ENCODE measurements at places on chromosomes 3 and 15. TPM values are rescaled to one million over a fixed set of nuclear protein-coding genes. Genes with fewer than 3 reads are reported as not detected.
A peak's percentile ranks its signal among the peaks of the same experiment; 100 is the strongest.

SLC15A2 gene
- total RNA-seq = 0.79 TPM

ALPK3 gene
- total RNA-seq = 0.10 TPM

HHATL gene
- total RNA-seq = not detected

TP63 gene
- 26.5 TPM for total RNA-seq

ACVR2B gene
- total RNA-seq = 3.6 TPM

PFKFB4 gene
- total RNA-seq = 3.4 TPM

C3orf85 gene
- not detected for total RNA-seq

GABRR3 gene
- not detected for total RNA-seq

ACAN gene
- not detected for total RNA-seq

DNA sequence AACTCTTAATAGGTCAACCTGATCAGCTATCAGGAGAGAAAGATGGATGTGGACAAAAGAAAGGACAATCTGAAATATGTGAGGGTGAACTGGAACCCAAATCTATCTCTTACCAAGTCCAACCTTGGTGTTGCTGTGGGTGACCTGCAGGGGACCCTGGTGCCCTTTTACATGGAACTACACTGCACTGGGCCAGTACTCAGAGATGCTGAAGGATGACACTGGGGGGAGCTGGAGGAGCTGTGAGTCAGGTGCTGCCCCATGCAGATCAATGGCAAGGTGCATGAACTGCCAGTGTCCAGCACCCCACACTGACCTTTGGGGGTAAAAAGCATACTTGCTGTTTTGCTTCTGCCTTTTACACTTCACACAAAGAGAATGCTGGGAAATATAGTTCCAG, 55.6 kb upstream of the TBC1D5 start:
- H3K27me3 ChIP-seq = no peaks in the 10 kb centered on the region
- H3K27ac ChIP-seq = no peak overlapping the region
- H3K36me3 ChIP-seq = no peaks in the 10 kb centered on the region
- no peaks in the 10 kb centered on the region for H3K4me1 ChIP-seq
- no peak overlapping the region for H3K4me3 ChIP-seq

DNA sequence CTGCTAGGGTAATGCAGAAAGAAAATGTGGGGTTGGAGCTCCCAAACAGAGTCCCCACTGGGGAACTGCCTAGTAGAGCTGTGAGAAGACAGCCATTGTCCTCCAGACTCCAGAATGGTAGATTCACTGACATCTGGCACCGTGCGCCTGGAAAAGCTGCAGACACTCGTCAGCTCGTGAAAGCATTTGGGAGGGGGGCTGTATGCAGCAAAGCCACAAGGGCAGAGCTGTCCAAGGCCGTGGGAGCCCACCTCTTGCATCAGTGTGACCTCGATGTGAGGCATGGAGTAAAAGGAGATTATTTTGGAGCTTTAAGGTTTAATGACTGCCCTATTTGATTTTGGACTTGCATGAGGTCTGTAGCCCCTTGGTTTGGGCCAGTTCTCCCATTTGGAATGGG, 242.9 kb downstream of the VGLL3 start:
- no peak overlapping the region for H3K4me3 ChIP-seq
- H3K36me3 ChIP-seq = no peaks in the 10 kb centered on the region
- no peaks in the 10 kb centered on the region for H3K27me3 ChIP-seq
- no peaks in the 10 kb centered on the region for H3K4me1 ChIP-seq

DNA sequence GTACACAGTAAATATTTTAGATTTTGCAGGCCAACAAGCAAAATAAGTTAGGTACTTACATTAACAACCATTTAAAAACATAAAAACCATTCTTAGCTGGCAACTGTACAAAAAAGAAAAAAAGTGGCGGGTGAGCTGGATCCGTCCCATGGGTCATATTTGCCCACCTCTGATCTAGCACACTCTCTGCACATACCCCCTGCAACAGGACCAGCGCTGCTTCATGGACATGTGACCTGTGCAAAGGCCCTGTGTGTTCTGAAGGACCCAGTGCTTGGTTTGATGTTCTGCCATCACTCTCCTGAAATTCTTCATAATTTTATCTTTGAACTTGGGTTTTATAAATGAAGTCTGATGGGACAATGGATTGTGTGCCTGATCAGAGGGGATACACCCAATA, 72.5 kb upstream of the ACAN start:
- H3K36me3 ChIP-seq = no peaks in the 10 kb centered on the region
- H3K27me3 ChIP-seq = peaks cover 33% of the 10 kb centered on the region
- H3K4me1 ChIP-seq = peaks cover 1% of the 10 kb centered on the region
- DNase-seq = no peak
- H3K27ac ChIP-seq = no peak overlapping the region
- no peak overlapping the region for H3K4me3 ChIP-seq

DNA sequence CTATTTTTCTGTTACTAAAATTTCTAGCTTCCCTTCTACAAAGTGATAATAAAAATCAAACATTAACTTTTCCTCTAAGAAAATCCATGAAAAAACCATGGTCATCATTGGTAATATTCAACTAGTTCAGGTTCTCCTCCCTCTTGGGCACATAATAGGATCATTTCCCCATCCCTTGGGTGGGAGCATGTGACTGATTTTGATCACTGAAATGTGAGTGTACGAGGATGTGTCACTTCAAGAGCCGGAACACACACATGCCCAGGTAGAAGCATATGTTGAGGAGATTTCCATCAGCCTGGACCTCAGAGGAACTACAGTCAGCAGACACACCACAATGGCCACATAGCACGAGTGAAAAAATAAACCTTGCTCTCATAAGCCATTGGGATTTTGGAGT, 36.1 kb downstream of the AP3S2 start:
- H3K27me3 ChIP-seq = no peaks in the 10 kb centered on the region
- H3K27ac ChIP-seq = no peak overlapping the region
- H3K4me1 ChIP-seq = no peaks in the 10 kb centered on the region
- H3K4me3 ChIP-seq = no peak overlapping the region
- H3K36me3 ChIP-seq = peaks cover 46% of the 10 kb centered on the region

GRCh38 chr3:189001559-189001958, 170.2 kb upstream of the TPRG1 start:
- peak; percentile 72 for DNase-seq
- no peaks in the 10 kb centered on the region for H3K27me3 ChIP-seq

- no peaks in the 10 kb centered on the region for H3K4me1 ChIP-seq
- no peaks in the 10 kb centered on the region for H3K36me3 ChIP-seq
- H3K27me3 ChIP-seq = peaks cover 25% of the 10 kb centered on the region
- no peak overlapping the region for H3K27ac ChIP-seq
- H3K4me3 ChIP-seq = no peak overlapping the region
These were observed 223.0 kb upstream of the SATB1 start for GRCh38 chr3:18648159-18648558.

DNA sequence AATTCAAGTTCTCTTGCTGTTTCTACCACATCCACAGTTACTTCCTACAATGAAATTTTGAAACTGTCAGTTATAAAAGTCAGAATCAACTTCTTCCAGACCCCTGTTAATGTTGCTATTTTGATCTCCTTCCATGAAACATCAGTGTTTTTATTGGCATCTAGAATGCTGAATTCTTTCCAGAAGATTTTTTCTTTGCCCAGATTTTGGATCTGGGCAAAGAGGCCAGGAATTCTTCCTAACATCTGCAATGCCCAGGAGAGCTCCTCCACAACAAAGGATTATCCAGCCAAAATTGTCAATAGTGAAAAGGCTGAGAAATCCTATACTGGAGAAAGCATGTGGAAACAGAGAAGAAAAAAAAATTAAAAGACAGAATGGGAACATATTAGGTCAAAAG, 75.5 kb downstream of the SERPINI1 start:
- peak; percentile 6 for DNase-seq
- H3K27me3 ChIP-seq = no peaks in the 10 kb centered on the region
- no peaks in the 10 kb centered on the region for H3K4me1 ChIP-seq
- H3K27ac ChIP-seq = no peak overlapping the region

DNA sequence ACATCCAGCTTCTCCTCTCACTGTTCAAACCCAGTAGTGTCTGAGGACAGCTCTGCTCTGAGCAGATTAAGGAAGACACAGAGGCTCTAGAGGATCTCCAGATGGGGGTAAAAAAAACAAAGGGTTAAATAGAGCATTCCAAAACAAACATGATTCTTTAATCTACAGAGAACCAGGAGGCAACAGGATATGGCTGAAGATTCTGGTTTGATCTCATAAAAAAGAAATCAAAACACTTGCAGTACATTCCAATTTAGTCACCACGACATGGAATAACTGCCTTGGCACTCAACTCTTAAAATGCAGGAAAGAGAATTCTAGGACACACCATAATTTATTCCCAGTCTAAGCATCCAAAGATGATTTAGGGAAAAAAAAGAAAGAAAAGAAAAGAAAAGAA, 32.0 kb downstream of the TM4SF4 start:
- H3K27me3 ChIP-seq = no peaks in the 10 kb centered on the region
- peaks cover 7% of the 10 kb centered on the region for H3K36me3 ChIP-seq
- H3K4me1 ChIP-seq = peaks cover 21% of the 10 kb centered on the region
- no peak for DNase-seq
- H3K27ac ChIP-seq = peak overlapping the region; percentile 6

DNA sequence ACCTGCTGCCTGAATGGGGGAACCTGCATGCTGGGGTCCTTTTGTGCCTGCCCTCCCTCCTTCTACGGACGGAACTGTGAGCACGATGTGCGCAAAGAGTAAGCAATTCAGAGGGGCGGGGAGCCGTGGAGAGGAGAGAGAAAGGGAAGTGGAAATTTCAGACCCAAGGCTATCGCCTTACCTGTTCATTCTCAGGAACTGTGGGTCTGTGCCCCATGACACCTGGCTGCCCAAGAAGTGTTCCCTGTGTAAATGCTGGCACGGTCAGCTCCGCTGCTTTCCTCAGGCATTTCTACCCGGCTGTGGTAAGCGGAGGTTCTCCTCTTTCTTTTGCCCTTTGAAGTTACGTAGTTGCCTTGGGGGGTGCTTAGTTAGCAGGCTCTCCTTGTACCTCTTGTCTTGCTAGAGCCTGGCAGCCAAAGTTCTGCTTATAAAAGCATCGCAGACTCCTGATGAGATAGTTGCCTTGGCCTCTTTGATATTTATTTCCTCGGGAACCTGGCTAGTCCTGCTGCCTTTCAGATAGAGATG, 13.7 kb upstream of the LRRC2 start:
- no peak for DNase-seq
- no peak overlapping the region for H3K27ac ChIP-seq

- H3K36me3 ChIP-seq = no peaks in the 10 kb centered on the region
- H3K27ac ChIP-seq = no peak overlapping the region
- peak; percentile 19 for DNase-seq
- H3K4me1 ChIP-seq = no peaks in the 10 kb centered on the region
- no peak overlapping the region for H3K4me3 ChIP-seq
These were observed 1.1 kb downstream of the IQCF6 start for GRCh38 chr3:51777985-51778384.

DNA sequence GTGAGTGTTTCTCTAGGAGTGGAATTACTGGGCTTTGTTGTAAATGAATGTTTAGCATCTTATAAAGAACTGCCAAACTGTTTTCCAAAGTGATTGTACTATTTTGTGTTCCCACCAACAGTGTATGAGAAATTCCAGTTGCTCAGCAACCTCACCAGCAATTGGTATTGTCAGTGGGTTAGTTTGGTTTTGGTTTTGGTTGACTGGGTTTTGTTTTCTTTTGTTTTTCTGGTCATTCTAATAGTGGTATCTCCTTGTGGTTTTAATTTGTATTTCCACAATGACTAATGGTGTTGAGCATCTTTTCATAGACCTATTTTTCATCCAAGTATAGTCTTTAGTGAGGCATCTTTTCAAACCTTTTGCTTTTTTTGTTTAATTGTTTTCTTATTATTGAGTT, 27.1 kb downstream of the FILIP1L start:
- H3K4me1 ChIP-seq = peaks cover 9% of the 10 kb centered on the region
- H3K36me3 ChIP-seq = peaks cover 8% of the 10 kb centered on the region
- no peak for DNase-seq
- peak overlapping the region; percentile 8 for H3K27ac ChIP-seq
- no peak overlapping the region for H3K4me3 ChIP-seq

DNA sequence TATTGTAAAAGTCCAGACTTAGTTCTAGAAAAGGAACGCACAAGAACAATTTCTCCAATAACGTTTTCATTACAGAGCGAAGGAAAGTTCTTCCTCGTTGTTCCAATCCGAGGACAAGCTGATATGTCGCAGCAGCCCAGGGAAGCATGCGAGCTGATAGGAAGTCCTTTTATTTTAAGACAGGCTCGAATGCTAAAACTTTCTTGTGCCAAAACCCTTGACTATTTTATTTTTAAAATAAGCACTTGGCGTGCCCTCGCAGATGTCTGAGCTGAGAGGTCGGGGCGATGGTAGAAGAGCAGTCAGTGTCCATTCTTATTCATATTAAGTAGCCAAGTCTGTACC, 433 bp upstream of the MITF start:
- H3K4me3 ChIP-seq = peak overlapping the region; percentile 75
- no peak for DNase-seq

DNA sequence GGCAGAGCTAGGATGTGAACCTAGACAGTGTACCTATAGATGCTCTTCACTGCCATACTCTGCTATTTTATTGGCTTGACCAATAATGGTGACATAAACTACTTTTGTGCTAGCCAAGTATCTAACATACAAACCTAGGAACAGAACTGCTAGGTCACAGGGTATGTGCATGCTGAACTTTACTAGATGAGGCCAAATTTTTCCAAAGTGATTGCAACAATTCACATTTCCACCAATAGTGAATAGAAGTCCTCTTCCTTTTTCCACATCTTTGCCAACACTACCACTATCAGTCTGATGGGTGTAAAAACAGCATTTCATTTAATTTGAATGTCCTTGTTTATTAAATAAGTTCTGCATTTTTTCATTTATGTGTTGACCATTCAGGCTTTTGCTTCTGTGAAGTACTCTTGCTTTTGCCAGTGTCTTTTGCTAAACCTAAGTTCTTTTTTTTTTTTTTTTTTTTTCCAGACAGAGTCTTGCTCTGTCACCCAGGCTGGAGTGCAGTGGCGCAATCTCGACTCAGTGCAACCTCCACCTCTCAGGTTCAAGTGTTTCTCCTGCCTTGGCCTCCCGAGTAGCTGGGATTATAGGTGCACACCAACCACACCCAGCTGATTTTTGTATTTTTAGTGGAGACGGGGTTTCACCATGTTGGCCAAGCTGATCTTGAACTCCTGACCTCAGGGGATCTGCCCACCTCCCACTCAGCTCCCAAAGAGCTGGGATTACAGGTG, 54.1 kb downstream of the DCAF1 start:
- peaks cover 44% of the 10 kb centered on the region for H3K36me3 ChIP-seq
- no peak overlapping the region for H3K4me3 ChIP-seq
- no peak overlapping the region for H3K27ac ChIP-seq
- peaks cover 6% of the 10 kb centered on the region for H3K4me1 ChIP-seq

GRCh38 chr15:31511707-31512310, 185.2 kb downstream of the KLF13 start:
- H3K27me3 ChIP-seq = peaks cover 12% of the 10 kb centered on the region
- no peak overlapping the region for H3K27ac ChIP-seq

DNA sequence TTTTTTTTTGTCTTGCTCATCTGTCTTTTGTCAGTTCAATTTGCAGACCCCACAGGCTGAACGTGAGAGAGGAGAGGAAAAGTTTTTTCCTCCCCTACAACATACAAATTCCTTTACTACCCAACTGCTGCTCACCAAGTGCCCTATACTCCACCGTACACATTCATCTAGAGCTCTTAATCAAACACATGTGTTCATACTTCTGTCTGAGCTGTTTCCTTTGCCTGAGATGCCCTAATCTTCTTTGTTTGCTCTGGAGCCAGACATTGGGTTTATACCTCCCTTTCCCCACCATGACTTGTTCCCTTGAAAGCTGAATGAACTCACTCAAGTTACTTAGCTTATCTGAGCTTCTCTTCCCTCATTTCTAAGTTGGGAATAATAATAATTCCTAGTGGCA, 122.7 kb upstream of the RASGRP1 start:
- no peak overlapping the region for H3K27ac ChIP-seq
- peaks cover 5% of the 10 kb centered on the region for H3K36me3 ChIP-seq
- no peaks in the 10 kb centered on the region for H3K27me3 ChIP-seq
- peaks cover 6% of the 10 kb centered on the region for H3K4me1 ChIP-seq
- DNase-seq = no peak

- no peaks in the 10 kb centered on the region for H3K27me3 ChIP-seq
- peaks cover 20% of the 10 kb centered on the region for H3K4me1 ChIP-seq
- H3K4me3 ChIP-seq = peak overlapping the region; percentile 81
- peak; percentile 59 for DNase-seq
- peak overlapping the region; percentile 29 for H3K27ac ChIP-seq
These were observed 1.1 kb upstream of the ZNF639 start for GRCh38 chr3:179321668-179322285.
